ENCODE measurements at places on chromosomes 3 and 15.

DNA sequence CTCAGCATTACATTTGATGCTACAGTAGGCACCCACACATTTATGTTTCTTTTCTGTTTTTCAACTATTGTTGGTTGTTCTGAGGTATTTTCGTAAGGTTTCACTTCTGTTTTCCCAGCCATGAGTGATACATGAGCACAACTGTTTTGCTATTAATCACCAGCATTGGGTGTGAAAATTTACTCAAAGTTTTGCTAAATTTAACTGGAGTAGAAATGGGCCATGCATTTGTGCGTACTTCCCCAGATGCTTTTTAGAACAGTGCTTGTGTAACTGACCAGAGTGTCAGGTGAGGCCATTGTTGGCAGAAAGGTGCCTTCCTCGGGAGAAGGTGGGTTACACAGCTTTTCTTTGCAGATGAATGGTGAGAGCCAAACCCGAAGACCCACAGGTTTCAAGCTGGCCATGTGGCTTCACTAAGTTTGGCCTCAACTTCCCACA, 70.4 kb downstream of the ST6GAL1 start:
- DNase-seq = no peak

DNA sequence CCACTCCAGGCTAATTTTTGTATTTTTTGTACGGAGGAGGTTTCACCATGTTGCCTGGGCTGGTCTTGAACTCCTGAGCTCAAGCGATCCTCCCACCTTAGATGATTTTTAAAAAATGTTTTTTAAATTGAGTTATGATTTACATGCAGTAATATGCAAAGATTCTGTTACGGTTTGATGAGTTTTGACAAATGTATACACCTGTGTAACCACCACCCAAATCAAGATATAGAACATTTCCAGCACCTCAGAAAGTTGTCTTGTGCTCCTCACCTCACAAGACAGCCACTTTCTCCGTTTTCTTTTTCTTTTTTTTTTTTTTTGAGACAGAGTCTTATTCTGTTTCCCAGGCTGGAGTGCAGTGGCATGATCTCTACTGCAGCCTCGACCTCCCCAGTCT, 4.8 kb downstream of the SLC6A6 start:
- DNase-seq = no peak

GRCh38 chr3:156160647-156161046, 40.3 kb downstream of the KCNAB1 start:
- DNase-seq = no peak

DNA sequence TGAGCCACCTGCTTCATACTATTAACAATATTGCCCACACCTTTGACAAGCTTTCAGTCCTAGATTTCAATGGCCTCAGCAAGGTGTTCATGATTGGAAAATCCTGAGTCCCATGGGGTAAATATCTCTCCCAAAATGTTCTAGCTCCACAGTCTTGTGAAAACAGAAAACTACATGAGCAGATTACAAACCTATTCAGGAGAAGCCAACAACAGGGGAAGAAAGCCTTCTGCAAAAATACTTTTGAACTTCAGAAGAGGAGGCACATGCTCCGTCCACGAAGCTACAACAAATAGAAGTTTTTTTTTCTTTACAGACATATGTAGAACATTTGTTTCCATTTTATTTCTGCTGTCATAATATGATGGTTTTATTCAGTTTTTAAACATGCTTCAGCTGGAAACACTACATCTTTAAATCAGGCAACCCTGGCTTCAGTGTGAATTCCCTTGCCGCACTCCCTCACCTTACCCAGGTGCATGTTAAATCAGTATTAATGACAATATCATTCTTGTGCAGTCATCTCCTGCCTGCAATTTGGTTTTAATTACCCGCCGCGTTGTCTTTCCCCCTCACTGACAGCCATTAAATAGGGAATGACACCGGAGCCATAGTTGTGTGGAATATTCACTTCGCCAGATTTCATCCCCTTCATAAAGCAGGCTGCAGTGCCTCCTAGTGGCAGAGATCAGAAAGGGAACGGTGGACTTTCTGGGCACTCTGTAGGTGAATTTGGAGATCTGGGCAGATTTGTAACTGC, 725.5 kb upstream of the ARRDC4 start:
- peak; percentile 52 for DNase-seq

GRCh38 chr15:36831125-36831903, 251.9 kb downstream of the CDIN1 start:
- no peak for DNase-seq

- no peak for DNase-seq
Observed at GRCh38 chr15:64991536-64992135, 1.9 kb upstream of the SPG21 start.

- no peak for DNase-seq
Observed at GRCh38 chr3:61634678-61635077, 73.3 kb downstream of the PTPRG start.

DNA sequence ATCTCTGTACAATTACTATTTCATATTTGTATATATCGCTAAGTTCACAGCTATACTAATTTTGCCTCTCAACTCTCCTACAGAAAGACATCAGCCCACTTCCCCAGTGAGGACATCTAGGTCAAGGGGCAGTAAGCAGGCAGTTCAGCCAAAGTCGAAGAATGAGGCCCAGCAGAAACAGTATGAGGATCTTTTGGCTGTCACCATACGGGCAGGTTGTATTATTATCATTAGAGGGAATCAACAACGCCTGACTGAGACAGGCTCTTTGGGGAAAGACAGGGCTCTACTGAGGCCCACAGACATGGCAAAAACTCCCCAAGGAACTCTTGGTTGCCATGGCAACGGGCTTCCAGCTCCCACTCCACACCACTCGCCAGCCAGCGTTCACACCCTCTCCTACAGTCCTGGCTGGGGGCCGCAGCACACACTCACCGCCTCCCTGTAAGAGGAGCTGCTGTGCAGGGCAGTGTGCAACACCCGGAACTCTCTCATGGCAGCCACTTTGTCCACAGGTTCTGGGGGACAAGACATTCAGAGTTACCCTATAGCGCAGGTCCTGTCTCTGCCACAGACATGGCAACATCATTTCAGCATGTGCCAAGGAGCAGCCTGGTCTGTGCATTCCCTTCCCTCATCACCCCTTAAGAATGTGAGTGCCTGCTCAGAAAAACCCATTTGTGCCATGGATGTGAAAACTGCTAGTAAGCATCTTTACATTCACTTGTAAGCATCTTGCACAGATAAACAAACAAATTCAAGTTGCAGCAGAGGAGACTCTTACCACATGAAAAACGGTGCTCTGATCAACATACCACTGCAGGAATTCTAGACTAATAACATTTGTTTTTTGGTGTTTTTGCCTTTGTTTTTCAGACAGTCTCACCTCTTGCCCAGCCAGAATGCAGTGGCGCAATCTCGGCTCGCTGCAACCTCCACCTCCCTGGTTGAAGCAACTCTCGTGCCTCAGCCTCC, 8.8 kb downstream of the UBL7 start:
- DNase-seq = no peak

- no peak for DNase-seq
Observed at GRCh38 chr15:65396283-65396964, 18.6 kb upstream of the IGDCC3 start.

GRCh38 chr3:14801031-14801430, 17.7 kb upstream of the FGD5 start:
- DNase-seq = peak; percentile 29

DNA sequence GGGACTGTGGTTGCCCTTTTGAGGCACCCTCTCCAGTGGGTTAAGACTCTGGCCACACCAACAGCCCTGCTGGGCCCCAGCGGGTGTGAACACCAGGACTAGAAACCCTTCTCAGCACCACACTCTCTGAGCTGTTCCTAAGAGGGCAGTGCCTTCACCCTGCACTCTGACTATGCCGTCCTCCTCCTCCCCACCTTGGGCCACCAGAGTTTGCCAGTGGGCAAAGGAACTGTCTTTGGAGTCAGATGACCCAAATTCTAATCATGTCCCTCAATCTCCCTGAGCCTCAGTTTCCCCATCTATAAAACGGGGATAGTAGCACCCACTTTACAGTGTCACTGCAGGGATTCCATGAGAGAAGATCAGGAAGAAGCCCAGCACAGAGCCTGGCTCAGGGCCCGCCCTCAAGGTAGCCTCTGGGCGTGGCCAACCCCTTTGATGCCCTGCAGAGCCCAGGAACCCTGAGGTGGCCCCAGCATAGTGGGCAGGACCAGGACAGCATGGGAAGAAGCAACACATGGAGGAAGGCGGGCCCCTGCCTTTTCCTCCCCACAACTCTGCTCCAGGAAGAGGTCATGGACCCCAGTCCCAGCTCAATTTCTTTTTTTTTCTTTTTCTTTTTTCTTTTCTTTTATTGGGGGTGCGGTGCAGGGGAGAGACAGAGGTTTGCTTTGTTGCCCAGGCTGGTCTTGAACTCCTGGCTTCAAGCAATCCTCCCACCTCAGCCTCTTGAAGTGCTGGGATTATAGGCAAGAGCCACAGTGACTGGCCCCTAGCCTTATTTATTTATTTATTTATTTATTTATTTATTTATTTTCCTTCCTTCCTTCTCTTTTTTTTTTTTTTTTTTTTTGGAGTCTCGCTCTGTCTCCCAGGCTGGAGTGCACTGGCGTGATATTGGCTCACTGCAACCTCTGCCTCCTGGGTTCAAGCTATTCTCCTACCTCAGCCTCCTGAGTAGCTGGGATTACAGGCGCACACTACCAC, 115.7 kb upstream of the LINGO1 start:
- no peak for DNase-seq

GRCh38 chr3:194079702-194080172, 56.2 kb upstream of the HES1 start:
- DNase-seq = no peak

GRCh38 chr3:71228156-71228866, 355.2 kb downstream of the FOXP1 start:
- DNase-seq = no peak

DNA sequence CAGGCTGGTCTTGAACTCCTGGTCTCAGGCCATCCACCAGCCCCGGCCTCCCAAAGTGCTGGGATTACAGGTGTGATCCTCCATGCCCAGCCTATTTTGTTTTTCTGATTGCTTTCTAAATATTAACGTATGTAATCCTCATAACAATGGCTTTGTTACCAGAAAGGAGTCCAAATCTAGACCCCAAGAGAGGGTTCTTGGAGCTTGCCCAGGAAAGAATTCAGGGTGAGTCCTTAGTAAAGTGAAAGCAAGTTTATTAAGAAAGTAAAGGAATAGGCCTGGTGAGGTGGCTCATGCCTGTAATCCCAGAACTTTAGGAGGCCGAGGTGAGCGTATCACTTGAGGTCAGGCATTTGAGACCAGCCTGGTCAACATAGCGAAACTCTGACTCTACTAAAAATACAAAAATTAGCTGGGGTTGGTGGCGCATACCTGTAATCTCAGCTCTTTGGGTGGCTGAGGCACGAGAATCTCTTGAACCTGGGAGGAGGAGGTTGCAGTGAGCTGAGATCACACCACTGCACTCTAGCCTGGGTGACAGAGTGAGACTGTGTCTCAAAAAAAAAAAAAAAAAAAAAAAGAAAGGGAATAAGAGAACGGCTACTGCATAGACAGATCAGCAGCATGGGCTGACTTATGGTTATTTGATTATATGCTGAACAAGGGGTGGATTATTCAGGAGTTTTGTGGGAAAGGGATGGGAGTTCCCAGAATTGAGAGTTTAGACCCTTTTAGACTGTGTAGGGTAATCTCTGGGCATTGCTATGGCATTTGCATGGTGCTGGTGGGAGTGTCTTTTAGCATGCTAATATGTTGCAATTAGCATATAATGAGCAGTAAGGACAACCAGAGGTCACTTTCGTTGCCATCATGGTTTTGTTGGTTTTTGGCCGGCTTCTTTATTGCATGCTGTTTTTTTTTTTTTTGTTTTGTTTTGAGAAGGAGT, 36.1 kb downstream of the TYRO3 start:
- no peak for DNase-seq

GRCh38 chr15:100596792-100597191, 5.2 kb downstream of the LINS1 start:
- no peak for DNase-seq

GRCh38 chr3:32452009-32452408, 50.6 kb downstream of the CMTM6 start:
- peak; percentile 13 for DNase-seq

DNA sequence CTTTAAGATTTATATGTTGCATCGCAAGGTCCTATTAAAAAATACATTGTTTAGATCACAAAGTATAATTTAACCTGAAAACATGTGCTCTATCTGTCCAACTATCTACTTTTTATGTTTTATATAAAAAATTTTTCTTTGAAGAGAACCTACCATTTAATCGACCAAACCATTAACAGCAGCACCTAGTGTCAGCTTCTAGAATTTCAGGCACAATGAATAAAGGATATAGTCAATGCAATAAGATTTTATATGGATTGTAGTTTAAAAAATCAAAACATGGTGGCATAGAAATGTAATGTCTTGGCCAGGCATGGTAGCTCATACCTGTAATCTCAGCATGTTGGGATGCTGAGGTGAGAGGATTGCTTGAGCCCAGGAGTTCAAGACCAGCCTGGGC, 313.7 kb downstream of the GAP43 start:
- DNase-seq = no peak

GRCh38 chr15:79886124-79886523, 10.7 kb downstream of the MTHFS start:
- DNase-seq = no peak

DNA sequence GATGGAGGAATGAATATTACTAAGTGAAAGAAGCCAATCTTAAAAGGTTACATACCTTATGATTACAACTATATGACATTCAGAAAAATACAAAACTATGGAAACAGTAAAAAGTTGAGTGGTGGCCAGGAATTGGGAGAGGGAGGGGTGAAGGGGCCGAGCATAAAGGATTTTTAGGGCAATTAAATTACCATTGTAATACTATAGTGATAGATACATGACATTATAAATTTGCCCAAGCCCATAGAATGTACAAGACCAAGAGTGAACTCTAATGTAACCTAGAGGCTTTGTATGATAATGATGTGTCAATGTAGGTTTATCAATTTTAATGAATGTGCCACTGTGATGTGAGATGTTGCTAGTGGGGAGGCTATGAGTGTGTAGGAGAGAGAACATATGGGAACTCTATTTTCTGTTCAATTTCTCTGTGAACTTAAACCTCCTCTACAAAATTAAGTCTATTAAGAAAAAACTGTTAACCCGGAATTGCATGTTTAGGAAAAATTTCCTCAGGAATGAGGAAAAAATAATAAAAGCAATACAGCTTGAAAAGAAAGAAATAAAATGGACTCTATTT, 541.9 kb upstream of the UBE2E2 start:
- DNase-seq = no peak

GRCh38 chr3:37862219-37862902, 681 bp downstream of the CTDSPL start:
- no peak for DNase-seq

DNA sequence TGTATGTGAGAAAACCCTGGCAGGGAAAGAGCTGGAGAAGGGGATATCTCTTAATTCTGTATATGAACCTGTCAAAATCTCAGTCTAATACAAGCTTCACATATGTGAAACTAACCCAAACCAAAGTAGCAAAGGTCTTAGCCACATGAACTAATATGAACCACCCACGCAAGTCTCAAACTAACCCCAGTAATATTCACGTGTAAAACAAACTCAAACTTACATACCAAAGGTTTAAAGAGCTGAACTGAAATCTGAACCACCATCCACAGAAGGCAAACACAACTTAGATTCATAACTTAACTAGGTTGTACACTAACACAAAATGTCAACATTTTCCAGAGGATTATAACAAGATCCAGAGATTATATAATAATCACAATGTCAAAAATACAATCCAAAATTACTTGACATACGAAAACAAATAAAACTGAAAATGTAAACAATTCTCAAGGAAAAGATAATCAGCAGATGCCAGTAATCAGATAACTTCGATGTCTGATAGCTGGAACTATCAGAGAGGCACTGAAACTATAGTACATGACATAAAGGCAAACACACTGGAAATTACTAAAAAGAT, 64.1 kb downstream of the VPS13C start:
- no peak for DNase-seq

- DNase-seq = no peak
Observed at GRCh38 chr3:64898941-64899340, 211.1 kb upstream of the ADAMTS9 start.
